ENCODE measurements at places on chromosomes 7 and 10. TPM values are rescaled to one million over a fixed set of nuclear protein-coding genes. Genes with fewer than 3 reads are reported as not detected.

MKI67 gene
- total RNA-seq, result 3.5 TPM

DNA sequence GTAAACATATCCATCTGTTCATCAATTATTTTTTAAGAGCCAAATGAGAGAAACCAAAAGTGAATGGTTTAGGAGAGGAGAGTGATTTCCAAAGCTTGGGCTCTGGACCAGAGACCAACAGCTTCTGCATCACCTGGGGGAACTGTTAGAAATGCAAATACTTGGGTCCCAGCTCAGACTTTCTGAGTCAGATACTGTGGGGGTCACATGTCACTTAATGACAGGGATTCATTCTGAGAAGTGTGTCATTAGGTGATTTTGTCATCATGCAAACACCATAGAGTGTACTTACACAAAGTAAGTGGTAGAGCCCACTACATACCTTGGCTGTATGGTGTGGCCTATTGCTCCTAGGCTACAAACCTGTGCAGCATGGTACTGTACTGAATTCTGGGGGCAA, 128.5 kb upstream of the PRR15 start:
- no peak overlapping the region for H3K4me3 ChIP-seq
- no peaks in the 10 kb centered on the region for H3K4me1 ChIP-seq
- no peak for DNase-seq
- H3K27me3 ChIP-seq, result no peaks in the 10 kb centered on the region
- no peaks in the 10 kb centered on the region for H3K36me3 ChIP-seq
- no peak overlapping the region for H3K27ac ChIP-seq

DNA sequence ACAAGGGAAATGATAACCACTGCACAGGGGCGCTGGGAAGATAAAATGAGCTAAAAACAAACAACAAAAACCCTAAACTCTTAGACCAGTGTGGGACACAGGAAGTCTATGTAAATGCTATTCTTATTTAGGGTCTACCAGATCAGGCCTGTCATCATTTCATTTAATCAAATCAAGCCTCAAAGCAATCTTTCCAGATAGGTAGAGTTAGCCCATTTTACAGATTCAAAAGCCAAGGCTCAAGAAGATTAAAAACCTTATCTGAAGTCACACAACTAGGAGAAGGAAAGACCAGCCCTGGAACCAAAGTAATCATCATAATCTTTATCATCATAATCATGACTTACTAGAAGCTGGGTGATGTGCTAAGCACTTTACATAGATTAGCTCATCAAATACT, 4.7 kb downstream of the NOD1 start:
- H3K4me1 ChIP-seq, result peaks cover 94% of the 10 kb centered on the region
- no peak overlapping the region for H3K27ac ChIP-seq
- DNase-seq, result no peak
- no peak overlapping the region for H3K4me3 ChIP-seq

DNA sequence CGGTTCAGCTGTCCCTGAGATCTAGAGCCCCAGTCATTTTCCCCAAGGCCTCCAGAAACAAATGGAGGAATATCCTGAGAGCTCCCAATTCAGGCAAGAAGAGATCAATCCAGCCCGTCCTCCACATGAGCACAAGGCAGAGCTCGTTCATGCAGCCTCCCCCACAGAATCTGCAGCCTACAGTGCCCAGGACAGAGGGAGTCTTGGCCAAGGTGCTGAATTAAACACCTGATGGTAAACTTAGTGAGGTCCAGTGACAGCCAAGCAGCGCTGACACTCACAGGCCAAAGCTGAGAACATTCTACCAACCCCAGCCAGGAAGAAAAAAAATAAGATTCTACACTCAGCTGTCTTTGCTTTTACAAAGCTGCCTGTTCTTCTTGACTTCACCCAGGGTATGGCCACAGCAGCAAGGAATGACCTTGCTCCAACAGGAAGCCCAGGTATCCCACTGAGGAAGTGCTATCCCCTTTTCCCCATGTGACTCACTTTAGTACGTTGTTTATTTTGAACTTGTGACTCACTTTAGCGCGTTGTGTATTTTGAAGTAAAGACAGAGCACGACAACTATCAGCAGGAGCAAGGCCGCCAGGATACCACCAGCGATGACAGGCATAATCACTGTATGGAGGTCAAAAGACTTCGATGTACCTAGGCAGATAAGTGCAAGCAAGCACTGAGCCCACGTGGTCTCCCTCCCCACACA, 4.4 kb upstream of the CUZD1 start:
- no peak for DNase-seq
- H3K27me3 ChIP-seq, result no peaks in the 10 kb centered on the region
- peaks cover 6% of the 10 kb centered on the region for H3K36me3 ChIP-seq
- H3K4me3 ChIP-seq, result no peak overlapping the region
- H3K27ac ChIP-seq, result no peak overlapping the region

DNA sequence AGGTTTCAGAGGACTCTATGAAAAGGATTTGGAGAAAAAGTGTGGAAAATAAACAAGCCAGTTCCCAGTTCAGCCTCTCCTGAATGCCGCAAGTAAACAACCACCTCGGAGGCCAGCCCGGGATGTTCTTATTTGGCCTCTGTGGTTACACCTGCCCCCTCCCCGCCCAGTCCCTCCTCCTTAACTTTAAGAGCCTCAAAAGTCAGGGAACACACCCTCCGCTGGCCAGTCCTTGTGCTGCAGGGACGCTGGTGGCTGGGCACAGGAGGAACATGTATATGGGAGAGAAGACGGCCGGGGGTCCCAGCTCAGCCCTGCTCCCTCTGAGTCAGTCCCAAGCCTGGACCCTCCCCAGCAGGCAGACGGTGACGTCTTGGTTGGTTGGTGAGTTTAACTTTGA, 6.1 kb downstream of the CHST3 start:
- H3K27ac ChIP-seq, result peak overlapping the region; percentile 39
- H3K27me3 ChIP-seq, result no peaks in the 10 kb centered on the region
- no peaks in the 10 kb centered on the region for H3K36me3 ChIP-seq
- H3K4me1 ChIP-seq, result peaks cover 57% of the 10 kb centered on the region

- H3K4me3 ChIP-seq, result no peak overlapping the region
- no peaks in the 10 kb centered on the region for H3K27me3 ChIP-seq
- no peak overlapping the region for H3K27ac ChIP-seq
- no peak for DNase-seq
Observed at GRCh38 chr7:41879403-41879802, 176.5 kb upstream of the INHBA start.

RBM20 gene
- total RNA-seq, result 0.94 TPM

RET gene
- total RNA-seq, result 0.11 TPM

GRCh38 chr7:6228361-6229229, 43.8 kb downstream of the CYTH3 start:
- no peak for DNase-seq
- peaks cover 64% of the 10 kb centered on the region for H3K4me1 ChIP-seq
- H3K4me3 ChIP-seq, result no peak overlapping the region
- no peaks in the 10 kb centered on the region for H3K36me3 ChIP-seq

DNA sequence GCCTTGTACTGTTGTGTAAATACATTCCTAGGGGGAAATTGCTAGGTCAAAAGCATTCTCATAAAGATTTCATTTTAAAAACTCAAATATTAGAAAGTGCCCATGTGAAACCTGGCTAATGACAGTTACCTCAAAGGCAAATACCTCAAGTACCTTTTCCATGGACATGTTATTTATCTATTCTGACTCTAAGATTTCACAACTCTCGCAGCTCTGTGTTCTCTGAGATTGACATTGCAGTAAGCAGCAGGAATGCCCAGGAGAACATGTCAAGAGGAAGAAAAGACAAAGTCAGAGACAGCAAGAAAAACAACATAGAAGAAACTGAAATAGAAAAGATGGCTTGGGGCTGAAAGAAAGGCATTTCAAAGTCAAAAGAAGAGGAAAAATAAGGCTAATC, 187.4 kb downstream of the CYP26A1 start:
- H3K4me3 ChIP-seq, result no peak overlapping the region
- no peak overlapping the region for H3K27ac ChIP-seq
- DNase-seq, result no peak
- no peaks in the 10 kb centered on the region for H3K36me3 ChIP-seq
- H3K4me1 ChIP-seq, result no peaks in the 10 kb centered on the region
- H3K27me3 ChIP-seq, result no peaks in the 10 kb centered on the region

GPER1 gene
- 6.5 TPM for total RNA-seq

DNA sequence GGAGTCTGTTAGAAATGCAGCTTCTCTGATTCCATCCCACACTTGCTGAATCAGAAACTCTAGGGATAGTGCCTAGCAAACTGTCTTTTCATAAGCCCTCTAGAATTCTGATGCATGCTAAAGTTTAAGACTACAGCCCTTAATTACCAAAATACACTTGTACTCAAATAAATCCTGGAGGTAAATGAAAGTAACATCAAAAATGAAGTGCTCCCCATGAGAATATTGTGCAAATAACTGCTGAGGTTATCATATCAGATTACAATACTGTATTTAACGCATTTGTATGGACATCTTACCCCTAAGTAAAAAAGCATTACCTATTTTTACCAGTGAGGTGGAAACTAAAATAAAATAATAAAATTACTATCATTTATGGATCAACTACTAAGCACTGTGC, 104.7 kb downstream of the CHCHD3 start:
- no peak for DNase-seq
- H3K36me3 ChIP-seq, result peaks cover 9% of the 10 kb centered on the region
- H3K4me1 ChIP-seq, result no peaks in the 10 kb centered on the region
- no peak overlapping the region for H3K27ac ChIP-seq

CPN1 gene
- not detected for total RNA-seq

DNA sequence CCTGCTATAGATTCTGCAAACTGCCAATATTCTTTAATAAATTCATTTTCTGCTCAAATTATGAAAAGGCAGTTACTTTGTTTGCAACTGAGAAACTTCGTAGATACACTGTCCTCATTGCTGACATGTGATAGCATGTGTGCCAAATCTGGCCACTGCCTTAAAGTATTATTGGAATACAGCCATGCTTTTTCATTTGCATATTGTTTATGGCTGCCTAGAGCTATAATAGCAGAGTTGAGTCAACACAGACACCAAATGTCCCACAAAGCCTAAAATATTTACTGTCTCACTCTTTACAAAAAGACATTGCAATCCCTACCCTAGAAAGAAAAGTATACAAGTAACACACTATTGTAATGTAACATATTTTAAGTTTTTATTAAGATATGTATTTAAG, 647.4 kb downstream of the XPNPEP1 start:
- no peaks in the 10 kb centered on the region for H3K4me1 ChIP-seq
- no peaks in the 10 kb centered on the region for H3K27me3 ChIP-seq
- H3K27ac ChIP-seq, result no peak overlapping the region
- no peaks in the 10 kb centered on the region for H3K36me3 ChIP-seq
- no peak overlapping the region for H3K4me3 ChIP-seq

- peaks cover 88% of the 10 kb centered on the region for H3K4me1 ChIP-seq
- no peaks in the 10 kb centered on the region for H3K36me3 ChIP-seq
- no peak for DNase-seq
- no peak overlapping the region for H3K27ac ChIP-seq
- no peak overlapping the region for H3K4me3 ChIP-seq
- H3K27me3 ChIP-seq, result no peaks in the 10 kb centered on the region
Observed at GRCh38 chr7:32881074-32881982, 10.2 kb downstream of the KBTBD2 start.

PTEN gene
- 80.8 TPM for total RNA-seq

ARL5B gene
- total RNA-seq, result 8.2 TPM

- H3K27ac ChIP-seq, result no peak overlapping the region
- H3K36me3 ChIP-seq, result no peaks in the 10 kb centered on the region
- DNase-seq, result peak; percentile 31
- H3K4me1 ChIP-seq, result no peaks in the 10 kb centered on the region
- no peaks in the 10 kb centered on the region for H3K27me3 ChIP-seq
Observed at GRCh38 chr7:79282070-79282694, 171.3 kb downstream of the MAGI2 start.

SPDYE9 gene
- not detected for total RNA-seq

TET1 gene
- 1.1 TPM for total RNA-seq

DNA sequence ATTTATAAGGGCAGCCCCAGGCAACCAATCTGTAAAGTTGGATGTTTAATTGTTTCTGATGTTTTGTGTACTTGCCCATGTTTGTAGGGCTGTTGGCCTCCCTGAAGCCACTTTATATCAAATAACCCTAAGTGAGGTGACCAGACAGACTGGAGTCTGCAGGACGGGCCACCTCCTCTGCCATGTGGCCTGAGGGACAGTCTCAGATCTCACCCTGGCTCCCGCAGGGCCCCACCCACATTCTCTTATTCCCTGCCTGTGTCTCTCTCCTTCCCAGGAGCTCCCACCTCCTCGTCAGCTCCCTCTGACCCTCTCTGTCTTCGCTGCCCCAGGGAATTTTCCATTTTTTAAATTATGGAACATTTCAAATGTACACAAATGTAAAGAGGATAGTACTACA, 9.5 kb upstream of the C10orf71 start:
- no peak for DNase-seq
- no peaks in the 10 kb centered on the region for H3K4me1 ChIP-seq
- H3K4me3 ChIP-seq, result no peak overlapping the region
- no peaks in the 10 kb centered on the region for H3K27me3 ChIP-seq
- no peak overlapping the region for H3K27ac ChIP-seq

DNA sequence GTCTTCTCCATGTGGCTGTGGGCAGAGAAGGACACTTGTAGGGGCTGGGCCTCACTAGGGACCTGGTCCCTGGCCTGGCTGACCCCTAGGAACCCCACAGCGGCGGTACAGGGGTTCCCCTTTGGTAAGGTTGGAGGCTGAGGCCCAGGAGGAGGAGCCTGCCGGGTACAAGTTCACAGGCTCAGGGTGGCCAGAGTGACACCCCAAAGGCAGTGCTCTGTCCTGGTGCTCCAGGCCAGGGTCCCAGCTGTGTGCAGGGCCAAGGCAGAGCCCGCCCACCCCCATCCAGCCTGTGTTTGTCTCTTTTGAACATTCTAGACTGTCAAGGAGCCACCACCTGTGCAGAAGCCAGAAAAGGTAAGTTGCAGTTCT, 23.3 kb downstream of the ANTXRL start:
- H3K36me3 ChIP-seq, result no peaks in the 10 kb centered on the region
- no peak overlapping the region for H3K4me3 ChIP-seq
- no peaks in the 10 kb centered on the region for H3K27me3 ChIP-seq
- no peaks in the 10 kb centered on the region for H3K4me1 ChIP-seq

CHST15 gene
- 27.2 TPM for total RNA-seq

GRCh38 chr7:6106140-6106904, 75.1 kb downstream of the ANKRD61 start:
- H3K36me3 ChIP-seq, result no peaks in the 10 kb centered on the region
- peak overlapping the region; percentile 95 for H3K4me3 ChIP-seq
- no peak for DNase-seq
- H3K4me1 ChIP-seq, result peaks cover 22% of the 10 kb centered on the region
- H3K27me3 ChIP-seq, result no peaks in the 10 kb centered on the region

DNA sequence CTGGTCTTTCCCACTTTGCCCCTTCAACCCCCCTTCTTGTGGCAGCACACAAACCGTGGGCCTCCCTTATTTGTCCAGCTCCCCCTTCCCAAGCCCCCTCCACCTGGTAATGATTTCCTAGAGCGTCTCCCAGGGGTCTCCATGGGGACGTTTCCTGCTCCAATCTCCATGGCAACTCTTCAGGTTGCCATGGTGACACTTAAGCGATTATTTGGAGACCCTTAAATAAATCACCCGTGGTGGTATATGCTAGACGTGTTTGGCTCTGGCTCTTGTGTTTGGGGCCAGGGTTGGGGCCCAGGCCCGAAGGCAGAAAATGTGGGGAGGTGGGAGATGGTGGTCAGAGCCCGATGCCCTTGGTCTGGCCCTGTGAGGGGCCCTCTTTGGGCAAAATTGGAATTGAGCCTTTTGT, 41.1 kb upstream of the DLG5 start:
- H3K27me3 ChIP-seq, result no peaks in the 10 kb centered on the region
- DNase-seq, result peak; percentile 9
- H3K27ac ChIP-seq, result no peak overlapping the region

GRCh38 chr7:133040178-133040577, 41.7 kb downstream of the CHCHD3 start:
- no peak overlapping the region for H3K27ac ChIP-seq
- no peak overlapping the region for H3K4me3 ChIP-seq
- H3K27me3 ChIP-seq, result no peaks in the 10 kb centered on the region
- no peaks in the 10 kb centered on the region for H3K4me1 ChIP-seq
- DNase-seq, result no peak
- no peaks in the 10 kb centered on the region for H3K36me3 ChIP-seq

GHRHR gene
- not detected for total RNA-seq
